ENCODE measurements at places on chromosomes 13 and 19.

DNA sequence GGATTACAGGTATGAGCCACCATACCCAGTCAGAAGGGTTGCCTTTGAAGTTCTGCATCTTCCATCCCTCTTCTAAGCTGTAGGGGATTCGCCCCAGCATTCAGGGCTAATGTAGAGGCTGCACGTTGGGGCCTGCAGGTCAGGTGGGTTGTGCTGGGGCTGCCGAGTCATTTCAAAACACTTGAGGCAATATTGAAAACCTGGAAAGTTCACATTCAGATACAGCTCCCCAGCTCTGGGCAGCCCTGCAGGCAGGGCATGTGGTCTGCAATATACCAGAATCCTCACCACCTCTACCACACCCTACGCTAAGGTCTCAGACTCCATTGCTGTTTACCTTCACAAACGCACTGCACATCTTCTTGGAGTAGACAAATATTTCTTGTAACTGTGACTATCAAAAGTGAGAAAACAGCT lies 24.6 kb downstream of the CCNE1 start:
- no peak overlapping the region for H3K4me3 ChIP-seq
- peaks cover 21% of the 10 kb centered on the region for H3K4me1 ChIP-seq
- H3K27me3 ChIP-seq = no peaks in the 10 kb centered on the region
- no peak overlapping the region for H3K27ac ChIP-seq

DNA sequence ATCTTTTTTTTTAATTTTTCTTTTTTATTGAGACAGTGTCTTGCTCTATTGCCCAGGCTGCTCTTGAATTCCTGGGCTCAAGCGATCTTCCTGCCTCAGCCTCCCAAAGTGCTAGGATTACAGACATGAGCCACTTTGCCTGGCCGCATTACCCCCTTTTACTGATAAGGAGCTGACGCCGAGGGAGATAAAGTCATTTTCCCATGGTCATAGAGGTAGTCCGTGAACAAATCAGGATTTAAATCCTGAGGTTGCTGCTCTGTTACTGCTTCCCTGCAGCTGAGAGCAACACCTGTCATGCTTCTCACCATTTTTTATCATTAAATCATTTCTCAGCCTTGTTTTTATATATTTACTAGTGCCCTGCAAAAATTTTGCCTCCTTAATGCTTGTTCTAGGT lies 7.4 kb downstream of the CYSLTR2 start:
- DNase-seq = no peak
- H3K27me3 ChIP-seq = no peaks in the 10 kb centered on the region
- H3K4me1 ChIP-seq = no peaks in the 10 kb centered on the region
- no peaks in the 10 kb centered on the region for H3K36me3 ChIP-seq

DNA sequence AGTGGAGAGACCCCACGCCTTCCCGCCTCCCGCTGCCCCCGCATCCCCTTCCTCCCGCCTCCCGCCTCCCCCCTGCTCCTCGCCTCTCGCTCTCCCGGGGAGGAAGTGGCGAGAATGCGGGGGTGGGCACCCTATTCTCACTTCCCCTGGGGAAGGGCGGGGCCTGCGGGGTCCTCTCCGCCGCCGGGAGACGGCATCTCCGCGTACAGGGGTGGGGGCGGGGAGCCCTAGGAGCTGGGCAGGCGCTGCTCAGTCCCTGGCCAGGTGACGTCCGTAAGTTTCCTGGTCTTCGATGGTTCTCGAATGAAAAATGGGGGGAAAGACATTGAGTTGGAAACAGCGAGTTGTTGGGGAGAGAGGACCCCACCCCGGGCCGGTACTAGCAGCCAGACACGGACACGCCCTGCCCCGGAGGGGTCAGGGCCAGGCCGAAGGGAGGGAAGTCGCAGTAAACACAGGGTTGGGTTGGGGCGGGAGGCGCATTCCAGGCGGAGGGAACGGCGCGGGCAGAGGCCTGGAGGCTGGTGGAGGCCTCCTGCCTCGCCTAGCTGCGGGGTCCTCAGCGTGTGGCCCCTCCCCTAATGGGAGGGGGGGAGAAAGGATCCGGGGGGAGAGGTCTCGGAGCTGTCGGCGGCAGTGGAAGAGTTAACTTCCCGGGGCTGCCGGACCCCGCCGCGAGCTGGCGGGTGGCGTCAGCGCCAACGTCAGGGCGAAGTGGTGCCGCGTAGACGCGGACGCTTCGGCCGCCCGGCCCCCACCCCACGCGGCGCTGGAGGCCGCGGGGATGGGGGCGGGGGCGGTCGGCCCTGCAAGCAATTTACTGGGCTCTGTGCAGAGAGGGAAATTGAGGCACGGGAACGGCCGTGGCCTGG lies 10.4 kb upstream of the JUND start:
- H3K36me3 ChIP-seq = no peaks in the 10 kb centered on the region
- H3K27me3 ChIP-seq = no peaks in the 10 kb centered on the region
- DNase-seq = peak; percentile 35
- H3K27ac ChIP-seq = peak overlapping the region; percentile 23

- peak; percentile 7 for DNase-seq
- H3K4me3 ChIP-seq = peak overlapping the region; percentile 91
- H3K36me3 ChIP-seq = no peaks in the 10 kb centered on the region
- H3K27ac ChIP-seq = peak overlapping the region; percentile 29
- H3K4me1 ChIP-seq = peaks cover 26% of the 10 kb centered on the region
These were observed 551 bp downstream of the FZR1 start for GRCh38 chr19:3506384-3507340.

- H3K4me3 ChIP-seq = no peak overlapping the region
- no peak overlapping the region for H3K27ac ChIP-seq
- no peak for DNase-seq
- no peaks in the 10 kb centered on the region for H3K27me3 ChIP-seq
These were observed 20.3 kb downstream of the DCAF15 start for GRCh38 chr19:13972368-13973155.

DNA sequence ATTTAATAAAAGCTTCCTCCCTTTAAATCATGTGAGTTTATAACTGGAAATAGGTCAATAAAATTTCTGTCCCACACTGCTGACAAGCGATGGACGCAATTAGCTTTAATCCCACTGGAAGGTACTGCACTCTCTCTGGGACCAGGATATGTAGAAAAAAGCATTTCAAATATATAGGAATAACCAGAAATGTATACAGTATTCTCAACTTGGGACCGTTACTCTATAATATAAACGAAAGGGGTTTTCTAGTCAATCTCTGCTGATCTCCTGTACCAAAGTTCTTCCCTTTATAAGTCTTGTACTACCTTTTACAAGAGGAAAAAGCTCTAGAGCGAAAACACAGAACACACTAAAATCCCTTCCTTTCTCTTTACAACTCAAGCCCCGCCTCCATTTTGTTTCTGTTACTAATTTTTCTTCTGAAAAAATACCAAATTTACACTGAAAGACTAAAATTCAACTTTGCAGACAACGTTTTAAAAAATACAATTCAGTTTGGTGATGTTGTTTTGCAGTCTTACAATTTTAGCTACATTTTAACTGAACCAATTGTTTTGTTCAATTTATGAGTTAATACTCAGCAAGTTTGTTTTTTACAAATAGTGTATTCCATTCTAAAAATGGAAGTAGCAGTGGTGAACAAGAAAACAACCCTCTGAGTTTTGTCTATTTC lies 1.7 kb upstream of the USPL1 start:
- no peaks in the 10 kb centered on the region for H3K36me3 ChIP-seq
- DNase-seq = peak; percentile 19

- DNase-seq = no peak
- H3K4me3 ChIP-seq = no peak overlapping the region
- no peaks in the 10 kb centered on the region for H3K4me1 ChIP-seq
- H3K36me3 ChIP-seq = no peaks in the 10 kb centered on the region
These were observed 935.9 kb downstream of the EFNB2 start for GRCh38 chr13:105599477-105600037.

DNA sequence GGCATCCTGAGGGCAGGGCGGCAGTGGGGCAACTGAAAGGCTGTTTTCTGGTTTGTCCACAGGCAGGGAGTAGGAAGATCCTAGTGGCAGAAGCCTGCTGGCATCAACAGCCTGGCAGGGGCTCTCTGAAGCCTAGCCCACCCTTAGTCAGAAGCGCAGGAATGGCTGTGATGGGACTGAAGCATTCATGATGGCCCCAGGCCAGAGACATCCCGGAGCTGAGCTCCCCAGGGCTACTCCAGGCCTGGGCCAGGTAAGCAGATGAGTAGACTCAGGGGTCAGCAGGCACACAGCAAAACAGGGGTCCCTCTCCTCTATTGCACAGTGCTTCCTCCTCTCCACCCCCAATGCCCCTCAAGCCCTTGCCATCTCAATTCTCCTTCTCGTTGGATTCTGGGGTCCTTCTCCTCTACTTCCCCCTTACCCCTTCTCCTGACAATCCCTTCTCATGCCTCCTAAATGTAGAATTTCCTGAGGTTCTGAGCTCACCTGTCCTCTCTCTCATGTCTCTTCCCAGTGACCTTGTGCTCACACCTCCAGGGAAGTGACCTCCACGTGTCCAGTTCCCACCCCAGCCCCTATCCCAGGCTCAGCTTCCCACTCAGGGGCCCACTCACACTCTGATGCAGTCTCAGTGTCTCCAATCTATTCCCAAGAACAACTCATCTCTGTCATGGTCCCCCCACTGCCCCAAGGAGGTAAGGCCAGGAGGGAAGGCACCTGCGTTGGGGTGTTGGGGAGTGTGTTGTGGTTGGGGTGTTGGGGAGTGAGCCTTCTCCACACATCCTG lies 158.7 kb upstream of the ZNF507 start:
- no peak overlapping the region for H3K27ac ChIP-seq
- H3K4me1 ChIP-seq = no peaks in the 10 kb centered on the region
- no peaks in the 10 kb centered on the region for H3K36me3 ChIP-seq
- H3K4me3 ChIP-seq = no peak overlapping the region
- H3K27me3 ChIP-seq = no peaks in the 10 kb centered on the region

DNA sequence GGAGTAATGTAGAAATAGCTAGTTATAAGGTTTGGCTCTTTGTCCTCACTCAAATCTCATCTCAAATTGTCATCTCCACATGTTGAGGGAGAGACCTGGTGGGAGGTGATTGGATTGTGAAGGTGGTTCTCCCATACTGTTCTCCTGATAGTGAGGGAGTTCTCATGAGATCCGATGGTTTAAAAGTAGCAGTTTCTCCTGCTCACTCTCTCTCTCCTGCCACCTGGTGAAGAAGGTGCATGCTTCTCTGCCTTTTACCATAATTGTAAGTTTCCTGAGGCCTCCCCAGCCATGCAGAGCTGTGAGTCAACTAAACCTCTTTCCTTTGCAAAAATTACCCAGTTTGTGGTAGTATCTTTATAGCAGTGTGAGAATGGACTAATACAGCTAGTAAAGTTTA lies 849.4 kb downstream of the DACH1 start:
- no peaks in the 10 kb centered on the region for H3K27me3 ChIP-seq
- no peaks in the 10 kb centered on the region for H3K36me3 ChIP-seq
- no peak for DNase-seq

DNA sequence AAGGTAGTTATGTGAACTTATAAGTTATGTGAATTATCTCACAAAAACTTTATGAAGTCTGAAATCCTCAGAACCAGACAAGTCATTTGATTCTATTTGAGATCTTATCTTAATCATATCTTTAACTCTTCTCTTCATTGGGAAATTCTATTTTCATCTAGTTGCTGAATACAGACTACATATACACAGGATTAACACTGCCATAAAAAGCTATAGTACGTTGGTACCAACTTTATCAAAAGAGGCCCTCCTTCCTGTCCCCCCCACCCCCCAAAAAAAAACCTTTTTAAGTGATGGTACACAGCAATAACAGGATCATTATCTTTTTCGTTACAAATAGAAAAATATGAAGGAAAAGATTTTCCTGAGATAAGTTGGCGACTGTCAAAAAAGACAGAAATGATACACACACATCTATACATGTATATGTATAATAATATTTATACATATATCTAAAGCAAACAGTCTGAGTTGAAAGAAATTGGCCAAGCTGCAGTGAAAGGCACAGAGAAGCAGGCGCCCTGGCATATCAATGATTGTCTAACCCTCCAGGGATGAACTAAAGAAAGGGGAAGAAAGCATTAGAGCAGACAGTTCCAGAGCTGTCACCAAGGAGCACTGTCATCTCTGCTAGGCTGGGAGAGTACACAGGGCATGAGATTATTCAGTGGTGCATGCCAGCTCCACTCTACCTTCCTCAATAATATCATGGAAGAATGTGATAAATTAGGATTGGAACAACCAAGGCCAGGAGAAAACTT lies 116.7 kb downstream of the KLF12 start:
- no peak for DNase-seq
- H3K27me3 ChIP-seq = no peaks in the 10 kb centered on the region
- no peaks in the 10 kb centered on the region for H3K4me1 ChIP-seq

- no peak overlapping the region for H3K27ac ChIP-seq
- no peak for DNase-seq
- peaks cover 8% of the 10 kb centered on the region for H3K4me1 ChIP-seq
- H3K27me3 ChIP-seq = no peaks in the 10 kb centered on the region
- no peaks in the 10 kb centered on the region for H3K36me3 ChIP-seq
These were observed 5.8 kb upstream of the KMT5C start for GRCh38 chr19:55333870-55334269.

DNA sequence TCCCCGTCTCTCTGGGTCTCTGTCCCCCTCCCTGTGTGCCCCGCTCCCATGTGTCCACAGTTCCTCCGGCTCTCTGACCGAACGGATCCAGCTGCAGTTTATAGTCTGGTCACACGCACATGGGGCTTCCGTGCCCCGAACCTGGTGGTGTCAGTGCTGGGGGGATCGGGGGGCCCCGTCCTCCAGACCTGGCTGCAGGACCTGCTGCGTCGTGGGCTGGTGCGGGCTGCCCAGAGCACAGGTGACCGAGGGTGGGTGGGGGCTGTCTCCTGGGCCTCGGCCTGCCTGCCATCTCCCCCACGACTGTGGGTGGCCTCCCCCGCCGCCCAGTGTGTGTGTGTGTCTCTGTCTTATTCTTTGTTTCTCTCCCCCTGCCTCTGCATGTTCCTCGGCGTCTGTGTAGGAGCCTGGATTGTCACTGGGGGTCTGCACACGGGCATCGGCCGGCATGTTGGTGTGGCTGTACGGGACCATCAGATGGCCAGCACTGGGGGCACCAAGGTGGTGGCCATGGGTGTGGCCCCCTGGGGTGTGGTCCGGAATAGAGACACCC lies 10.3 kb downstream of the TRPM4 start:
- H3K27me3 ChIP-seq = no peaks in the 10 kb centered on the region
- H3K4me1 ChIP-seq = peaks cover 10% of the 10 kb centered on the region
- no peak for DNase-seq
- peaks cover 18% of the 10 kb centered on the region for H3K36me3 ChIP-seq
- no peak overlapping the region for H3K27ac ChIP-seq

- no peak overlapping the region for H3K4me3 ChIP-seq
- H3K4me1 ChIP-seq = no peaks in the 10 kb centered on the region
- DNase-seq = no peak
- H3K36me3 ChIP-seq = peaks cover 88% of the 10 kb centered on the region
- no peaks in the 10 kb centered on the region for H3K27me3 ChIP-seq
These were observed 10.5 kb downstream of the DDX39A start for GRCh38 chr19:14408491-14409145.

GRCh38 chr13:76116751-76117360 lies 480.7 kb downstream of the LMO7 start:
- no peak overlapping the region for H3K4me3 ChIP-seq
- no peak overlapping the region for H3K27ac ChIP-seq
- no peak for DNase-seq
- H3K4me1 ChIP-seq = no peaks in the 10 kb centered on the region
- H3K36me3 ChIP-seq = no peaks in the 10 kb centered on the region

GRCh38 chr19:34274827-34275625 lies 20.7 kb downstream of the GARRE1 start:
- no peaks in the 10 kb centered on the region for H3K27me3 ChIP-seq
- no peak overlapping the region for H3K4me3 ChIP-seq
- no peaks in the 10 kb centered on the region for H3K36me3 ChIP-seq
- peaks cover 18% of the 10 kb centered on the region for H3K4me1 ChIP-seq
- H3K27ac ChIP-seq = no peak overlapping the region

GRCh38 chr19:14972676-14973075 lies 7.0 kb downstream of the SLC1A6 start:
- DNase-seq = no peak
- peaks cover 7% of the 10 kb centered on the region for H3K27me3 ChIP-seq
- no peak overlapping the region for H3K27ac ChIP-seq
- no peaks in the 10 kb centered on the region for H3K4me1 ChIP-seq
- no peaks in the 10 kb centered on the region for H3K36me3 ChIP-seq

GRCh38 chr13:109809216-109809932 lies 23.0 kb upstream of the IRS2 start:
- no peak for DNase-seq
- H3K36me3 ChIP-seq = no peaks in the 10 kb centered on the region
- H3K4me1 ChIP-seq = peaks cover 25% of the 10 kb centered on the region
